Sciatic nerve (tissue), 2 donors: ENCODE measurements at places on chromosomes 1 and 21.

- DNase-seq, result no peak
These were observed 38.8 kb upstream of the RGS8 start for GRCh38 chr1:182723200-182723599.

DNA sequence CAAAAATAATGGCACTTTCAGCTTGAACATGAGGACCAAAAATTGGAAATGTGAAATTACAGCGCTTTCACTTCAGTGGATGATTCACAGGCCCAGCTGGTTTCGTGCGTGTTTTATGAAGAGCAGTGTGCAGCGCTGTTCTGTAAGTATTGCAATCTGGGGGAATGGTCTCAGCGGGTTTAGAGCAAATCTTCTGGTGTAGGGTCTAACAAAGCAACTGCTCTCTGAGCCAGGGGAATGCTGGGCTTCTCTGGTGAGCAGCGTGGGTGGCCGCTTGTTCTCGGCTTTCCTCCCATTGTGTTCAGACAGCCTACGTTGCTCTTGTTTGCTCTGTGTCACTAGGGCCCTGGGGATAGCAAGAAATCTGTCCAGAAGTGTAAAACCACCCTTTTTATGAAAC is 42.4 kb upstream of the GADD45A start:
- no peak for DNase-seq

GRCh38 chr1:80472145-80472544 is 1328.6 kb upstream of the ADGRL2 start:
- DNase-seq, result no peak

GRCh38 chr1:29630756-29631155 is 394.4 kb downstream of the PTPRU start:
- no peak for DNase-seq

- peak; percentile 68 for DNase-seq
These were observed 438 bp downstream of the MRPS6 start for GRCh38 chr21:34073749-34074282.

DNA sequence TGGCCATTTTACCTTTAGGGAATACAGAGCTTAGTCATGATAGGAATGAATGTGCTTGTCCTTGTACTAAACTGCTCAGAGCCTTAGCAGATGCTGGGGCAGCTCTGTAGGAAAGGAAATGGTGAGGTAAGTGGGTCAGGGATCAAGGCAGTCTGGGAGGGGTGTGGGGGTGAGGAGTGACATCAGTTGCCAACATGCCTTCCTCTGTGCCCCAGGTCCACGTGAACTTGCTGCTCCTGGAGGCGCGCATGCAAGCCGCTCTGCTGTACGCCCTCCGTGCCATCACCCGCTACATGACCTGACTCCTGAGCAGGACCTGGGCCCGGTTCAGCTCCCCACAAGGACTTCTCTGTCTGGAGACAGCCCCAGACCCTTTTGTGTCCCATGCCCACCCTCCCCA is 21.2 kb downstream of the SESN2 start:
- DNase-seq, result no peak

- no peak for DNase-seq
These were observed 37.3 kb upstream of the KAZN start for GRCh38 chr1:14561014-14561693.

DNA sequence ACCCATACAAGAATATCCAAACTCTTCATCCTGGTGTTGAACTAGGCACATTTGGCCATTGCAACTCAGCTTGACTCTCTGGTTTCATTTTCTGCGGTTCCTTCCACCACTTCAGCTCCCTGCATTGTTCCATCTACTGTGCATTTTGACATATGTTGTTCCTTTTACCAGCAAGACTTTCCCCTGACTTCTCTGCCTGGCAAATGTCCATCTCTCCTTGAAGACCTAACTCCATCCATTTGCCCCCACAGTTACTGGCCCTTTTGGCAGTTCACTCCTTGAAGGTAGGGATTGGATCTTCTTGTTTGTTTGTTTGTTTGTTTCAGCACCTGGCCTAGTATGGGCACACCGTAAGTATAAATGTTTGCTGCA is 8.7 kb downstream of the PADI2 start:
- DNase-seq, result no peak

- DNase-seq, result no peak
These were observed 16.6 kb downstream of the CDKN2C start for GRCh38 chr1:50986653-50987052.

GRCh38 chr1:119008483-119009311 is 20.6 kb upstream of the TBX15 start:
- DNase-seq, result no peak

DNA sequence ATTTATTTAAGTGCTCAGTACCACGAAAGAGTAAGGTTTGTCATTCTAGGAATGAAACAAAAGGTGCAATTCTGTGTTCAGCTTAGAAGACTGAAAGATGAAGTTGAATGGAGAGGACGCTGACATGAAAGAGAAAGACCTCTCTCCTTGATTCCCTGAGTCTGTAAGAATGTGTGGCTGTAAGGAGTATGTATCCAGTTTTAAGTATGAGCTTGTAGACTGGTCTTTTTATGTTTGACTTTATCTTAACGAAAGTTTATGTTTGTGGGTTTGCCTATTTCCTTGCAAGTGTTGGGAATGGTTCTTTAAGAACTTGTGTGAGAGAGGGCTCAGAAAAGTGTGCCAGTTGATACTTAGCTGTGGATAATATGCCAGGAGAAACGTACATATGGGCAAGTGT is 1.4 kb downstream of the CHD1L start:
- DNase-seq, result no peak

DNA sequence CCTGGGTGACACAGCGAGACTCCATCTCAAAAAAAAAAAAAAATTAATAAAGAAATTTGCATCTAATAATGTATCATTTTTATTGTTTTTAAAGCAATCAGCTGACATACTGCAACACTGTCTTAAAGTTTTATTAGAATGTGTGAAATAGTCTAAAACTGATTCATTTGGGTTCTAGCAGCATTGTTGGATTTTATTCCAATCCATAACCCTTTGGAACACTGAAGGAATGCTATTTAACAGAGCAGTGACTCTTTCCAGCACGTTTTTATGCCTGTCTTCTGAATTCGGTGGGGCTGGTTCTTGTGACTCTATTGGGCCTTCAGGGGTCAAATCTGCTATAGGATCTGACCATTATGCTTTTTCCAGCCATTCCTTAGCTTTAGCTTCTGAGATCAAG is 18.2 kb upstream of the FMO4 start:
- DNase-seq, result no peak

DNA sequence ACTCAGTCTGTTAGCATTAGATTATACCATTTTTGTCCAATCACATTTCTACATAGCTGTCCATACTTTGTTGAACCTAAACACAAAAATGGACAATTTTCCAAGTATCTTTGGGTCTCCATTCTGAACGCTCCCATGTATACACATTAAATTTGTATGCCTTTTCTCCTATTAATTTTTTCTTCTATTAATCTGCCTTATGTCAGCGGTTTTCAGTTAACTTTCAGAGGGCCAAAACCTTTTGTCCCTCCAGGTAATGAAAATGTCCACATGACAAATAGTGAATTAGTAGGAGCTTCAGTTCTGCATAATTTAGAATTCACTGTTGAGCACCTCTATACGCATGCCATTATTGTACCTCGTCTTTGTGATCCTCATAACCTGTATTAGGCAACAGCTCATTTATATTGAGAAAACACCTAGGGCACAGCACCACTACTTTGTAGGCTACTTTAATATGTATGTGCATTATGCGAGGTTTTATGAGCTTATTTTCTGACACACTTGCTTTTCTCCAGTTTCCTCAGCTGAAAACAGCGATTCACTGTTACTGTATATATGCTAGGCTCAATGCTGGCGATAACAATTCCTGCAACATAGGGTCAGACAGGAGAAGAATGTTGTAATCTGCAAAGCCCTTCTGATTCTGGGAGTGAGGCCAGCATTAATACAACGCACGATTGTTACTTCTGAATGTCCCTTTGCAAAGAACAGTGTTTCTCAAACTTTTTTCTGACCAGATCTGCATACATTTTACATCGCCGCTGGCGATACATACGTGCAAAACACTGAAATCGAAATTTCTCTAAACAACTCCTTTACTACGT is 1.1 kb upstream of the ABCD3 start:
- no peak for DNase-seq

GRCh38 chr1:67615886-67616285 is 69.1 kb upstream of the GADD45A start:
- no peak for DNase-seq

DNA sequence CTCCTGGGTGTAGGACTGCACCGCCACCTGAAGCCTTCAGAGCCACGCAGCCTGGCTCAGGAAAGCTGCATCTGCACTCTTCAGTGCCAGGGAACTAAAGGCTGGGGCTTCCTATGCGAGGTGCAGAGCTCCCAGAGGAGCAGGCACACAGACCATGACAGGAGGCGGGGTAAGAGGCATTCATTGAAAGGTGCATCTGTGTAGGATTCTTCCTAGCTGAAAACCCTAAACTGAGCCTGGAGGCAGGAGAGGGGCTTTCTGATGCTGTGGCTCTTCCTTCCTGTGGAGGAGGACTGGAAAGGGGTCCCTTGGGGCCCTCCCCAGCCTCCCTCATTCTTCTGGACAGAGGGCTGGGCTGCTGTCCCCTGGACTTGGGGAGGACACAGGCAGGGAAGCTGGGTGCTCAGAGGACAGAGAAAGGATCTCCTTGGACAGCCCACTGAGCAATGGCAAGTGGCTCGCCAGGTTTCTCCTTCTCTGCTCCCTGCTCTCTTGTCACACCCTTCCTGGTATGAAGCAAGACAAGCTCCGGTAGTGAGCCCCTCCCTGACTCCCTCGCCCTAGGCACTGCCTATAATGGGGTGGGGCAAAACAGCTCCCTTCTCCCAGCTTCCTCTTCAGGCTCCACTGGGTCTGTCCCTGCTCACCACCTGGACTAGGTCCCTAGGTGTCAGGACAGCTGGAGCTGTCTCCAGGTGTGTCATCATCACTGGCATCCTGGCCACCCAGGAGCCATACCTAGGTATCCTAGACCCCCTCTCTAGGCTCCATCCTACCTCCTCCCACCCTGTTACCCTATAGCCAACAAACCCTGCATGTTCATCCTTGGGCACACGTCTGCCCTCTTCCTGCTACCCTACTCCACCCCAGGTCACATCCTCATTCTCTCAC is 20.0 kb downstream of the S100A6 start:
- no peak for DNase-seq

DNA sequence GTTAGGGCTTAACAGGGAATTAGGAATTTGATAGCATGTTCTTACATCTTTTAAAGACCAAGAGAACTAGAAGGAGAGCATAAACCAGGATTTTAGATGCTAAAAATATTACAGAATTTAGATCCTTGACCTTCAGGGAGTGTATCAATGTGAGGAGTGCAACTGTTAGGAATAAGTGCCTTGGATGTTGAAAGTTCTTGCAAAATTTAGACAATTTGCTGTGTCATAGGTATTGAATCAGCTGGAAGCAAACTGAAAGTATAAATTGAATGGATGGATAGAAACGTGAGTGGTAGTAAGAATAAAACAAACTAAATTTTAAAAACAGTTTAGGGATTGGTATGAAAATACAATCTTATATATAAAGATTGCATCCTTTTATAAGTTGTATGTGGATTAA is 27.7 kb downstream of the PPP1R12B start:
- DNase-seq, result no peak

DNA sequence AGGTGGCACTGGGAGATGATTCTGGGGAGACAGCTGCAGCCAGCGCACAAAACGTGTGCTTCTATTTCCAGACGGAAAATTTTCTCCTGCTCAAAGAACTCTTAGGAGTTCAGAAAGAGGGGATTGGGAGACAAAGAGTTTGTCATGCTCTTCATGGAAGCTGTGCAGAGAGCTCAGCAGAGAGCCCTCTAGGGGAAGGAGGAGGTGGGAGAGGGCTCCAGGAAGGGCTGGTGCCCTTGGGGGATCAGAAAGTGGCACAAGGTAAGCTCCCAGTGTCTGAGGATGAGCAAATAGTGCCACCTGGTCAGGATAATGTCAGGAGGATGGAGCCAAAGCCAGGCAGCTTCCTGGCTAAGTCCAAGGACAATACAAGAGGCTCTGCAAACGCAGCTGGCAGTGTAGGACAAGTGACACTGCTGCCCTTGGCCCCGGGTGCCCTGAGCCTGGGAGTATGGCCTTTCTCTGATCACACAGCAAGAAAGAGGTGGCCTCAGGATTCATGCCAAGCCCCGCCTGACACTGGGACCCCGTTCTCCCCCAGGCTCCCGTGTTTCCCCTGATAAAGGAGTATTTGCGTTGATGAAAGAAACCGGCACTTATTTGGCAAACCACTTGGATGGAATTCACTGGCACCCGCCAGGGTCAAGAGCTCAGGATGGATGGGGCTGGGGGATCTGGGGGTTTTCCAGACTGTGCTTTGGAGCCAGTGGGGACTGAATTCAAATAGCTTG is 254.0 kb downstream of the PTPRU start:
- DNase-seq, result no peak

- DNase-seq, result no peak
These were observed 35.5 kb downstream of the MRAP start for GRCh38 chr21:32333953-32334673.
